Naive thymus-derived CD4-positive, alpha-beta T cell (primary cell): ENCODE measurements at places on chromosomes 12 and 14. TPM values are rescaled to one million over a fixed set of nuclear protein-coding genes. Genes with fewer than 3 reads are reported as not detected.

GRCh38 chr12:5073853-5074252, 30.2 kb downstream of the KCNA5 start:
- H3K4me1 ChIP-seq, result no peaks in the 10 kb centered on the region
- no peak overlapping the region for H3K4me3 ChIP-seq
- DNase-seq, result no peak
- H3K27me3 ChIP-seq, result peaks cover 2% of the 10 kb centered on the region

The INSM2 gene
- not detected for total RNA-seq

DNA sequence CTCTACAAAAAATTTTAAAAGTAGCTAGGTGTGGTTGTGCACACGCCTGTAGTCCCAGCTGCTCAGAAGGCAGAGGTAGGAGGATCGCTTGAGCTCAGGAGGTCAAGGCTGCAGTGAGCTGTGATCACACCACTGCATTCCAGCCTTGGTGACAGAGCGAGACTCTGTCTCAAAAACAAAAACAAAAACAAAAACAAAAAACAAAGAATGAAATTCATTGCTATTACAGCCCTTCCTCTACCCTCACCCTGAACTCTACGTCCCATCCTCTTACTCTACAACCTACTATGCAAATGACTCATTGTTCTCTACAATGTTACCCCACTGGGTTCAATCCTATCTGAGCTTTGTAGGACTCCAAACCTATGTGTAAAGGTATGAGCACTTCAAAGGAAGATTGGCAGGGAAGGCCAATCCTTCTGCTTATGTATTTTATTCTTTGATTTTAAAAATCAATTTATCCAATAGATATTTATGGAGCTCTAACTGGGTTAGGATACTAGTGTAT, 39.3 kb downstream of the NINJ2 start:
- H3K27me3 ChIP-seq, result no peaks in the 10 kb centered on the region
- H3K4me3 ChIP-seq, result no peak overlapping the region
- H3K4me1 ChIP-seq, result peaks cover 15% of the 10 kb centered on the region
- no peak overlapping the region for H3K27ac ChIP-seq
- DNase-seq, result no peak
- H3K36me3 ChIP-seq, result no peaks in the 10 kb centered on the region

- no peaks in the 10 kb centered on the region for H3K4me1 ChIP-seq
- H3K4me3 ChIP-seq, result no peak overlapping the region
- no peaks in the 10 kb centered on the region for H3K27me3 ChIP-seq
- DNase-seq, result no peak
- no peak overlapping the region for H3K27ac ChIP-seq
Measured at GRCh38 chr14:91774140-91775096, 42.5 kb upstream of the CATSPERB start.

DNA sequence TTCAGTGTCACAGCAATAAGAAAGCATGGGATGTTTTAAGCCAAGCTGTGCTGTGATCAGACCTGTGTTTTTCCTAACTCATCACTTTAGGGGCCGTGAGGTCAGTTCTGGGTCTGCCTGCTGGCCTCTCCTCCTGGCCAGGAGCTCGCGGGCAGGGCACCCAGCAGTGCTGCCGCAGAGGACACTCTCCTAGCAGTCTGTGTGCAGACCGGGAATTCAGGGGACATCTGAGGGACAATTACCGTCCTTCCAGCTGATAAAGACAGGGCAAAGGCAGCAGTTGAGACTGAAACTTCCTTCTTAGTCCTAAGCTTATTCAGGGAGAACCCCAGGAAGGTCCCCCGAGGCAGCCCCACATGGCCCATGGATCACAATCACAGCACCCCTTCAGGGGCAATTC, 89.6 kb downstream of the CHGA start:
- H3K27me3 ChIP-seq, result no peaks in the 10 kb centered on the region
- no peak overlapping the region for H3K27ac ChIP-seq
- peaks cover 18% of the 10 kb centered on the region for H3K36me3 ChIP-seq
- no peak overlapping the region for H3K4me3 ChIP-seq
- H3K4me1 ChIP-seq, result no peaks in the 10 kb centered on the region

DNA sequence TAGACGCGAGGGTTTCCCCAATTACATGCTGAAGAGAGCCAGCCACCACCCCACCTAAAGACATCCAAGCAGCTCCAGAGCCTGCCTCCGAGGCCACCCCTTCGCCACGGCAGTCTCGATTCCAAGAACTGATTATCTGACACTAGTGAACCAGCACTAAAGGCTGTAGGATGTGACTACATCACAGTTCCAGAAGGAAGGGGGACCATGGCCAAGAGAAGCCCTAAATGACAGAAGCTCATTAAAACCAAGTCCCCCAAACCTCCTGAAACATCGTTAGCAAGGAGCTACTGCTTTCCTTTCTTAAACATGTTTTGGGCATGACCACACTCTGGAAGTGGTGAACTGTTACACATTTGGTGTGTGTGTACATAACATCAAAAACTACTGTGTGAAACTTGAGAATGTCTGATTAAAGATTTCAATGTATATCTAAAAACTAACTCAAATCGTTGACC, 88.2 kb downstream of the DUSP16 start:
- H3K4me1 ChIP-seq, result peaks cover 17% of the 10 kb centered on the region
- H3K36me3 ChIP-seq, result no peaks in the 10 kb centered on the region
- peak overlapping the region; percentile 39 for H3K27ac ChIP-seq
- H3K27me3 ChIP-seq, result no peaks in the 10 kb centered on the region

DNA sequence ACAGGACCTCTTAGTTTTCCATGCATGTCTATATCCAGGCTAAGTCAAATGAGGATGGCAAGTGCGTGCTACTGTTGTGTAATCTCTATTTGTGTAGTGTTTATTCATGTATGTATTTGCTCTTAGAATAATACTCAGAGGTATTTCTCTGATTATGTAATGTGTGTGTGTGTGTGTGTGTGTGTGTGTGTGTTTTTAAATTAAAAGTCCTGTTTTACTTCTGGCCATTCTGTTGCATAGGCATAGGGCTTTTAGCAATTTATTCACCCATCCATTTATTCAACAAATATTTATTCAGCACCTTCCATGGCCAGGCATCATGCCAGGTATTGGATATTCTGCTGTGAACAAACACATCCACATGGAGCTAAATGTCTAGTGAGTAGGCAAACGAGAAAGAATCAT, 63.5 kb downstream of the PELI2 start:
- H3K27me3 ChIP-seq, result no peaks in the 10 kb centered on the region
- H3K4me3 ChIP-seq, result no peak overlapping the region
- no peak for DNase-seq
- H3K4me1 ChIP-seq, result no peaks in the 10 kb centered on the region
- no peaks in the 10 kb centered on the region for H3K36me3 ChIP-seq
- no peak overlapping the region for H3K27ac ChIP-seq

GRCh38 chr12:26271889-26272492, 76.6 kb downstream of the SSPN start:
- no peaks in the 10 kb centered on the region for H3K27me3 ChIP-seq
- no peak for DNase-seq
- no peak overlapping the region for H3K4me3 ChIP-seq
- H3K27ac ChIP-seq, result no peak overlapping the region

- no peak overlapping the region for H3K27ac ChIP-seq
- H3K27me3 ChIP-seq, result no peaks in the 10 kb centered on the region
- H3K4me3 ChIP-seq, result no peak overlapping the region
- DNase-seq, result no peak
Measured at GRCh38 chr14:104743461-104744380, 9.2 kb upstream of the SIVA1 start.

GRCh38 chr14:100187247-100187833, 27.9 kb upstream of the DEGS2 start:
- no peaks in the 10 kb centered on the region for H3K36me3 ChIP-seq
- no peak for DNase-seq
- no peak overlapping the region for H3K4me3 ChIP-seq
- H3K27ac ChIP-seq, result no peak overlapping the region

DNA sequence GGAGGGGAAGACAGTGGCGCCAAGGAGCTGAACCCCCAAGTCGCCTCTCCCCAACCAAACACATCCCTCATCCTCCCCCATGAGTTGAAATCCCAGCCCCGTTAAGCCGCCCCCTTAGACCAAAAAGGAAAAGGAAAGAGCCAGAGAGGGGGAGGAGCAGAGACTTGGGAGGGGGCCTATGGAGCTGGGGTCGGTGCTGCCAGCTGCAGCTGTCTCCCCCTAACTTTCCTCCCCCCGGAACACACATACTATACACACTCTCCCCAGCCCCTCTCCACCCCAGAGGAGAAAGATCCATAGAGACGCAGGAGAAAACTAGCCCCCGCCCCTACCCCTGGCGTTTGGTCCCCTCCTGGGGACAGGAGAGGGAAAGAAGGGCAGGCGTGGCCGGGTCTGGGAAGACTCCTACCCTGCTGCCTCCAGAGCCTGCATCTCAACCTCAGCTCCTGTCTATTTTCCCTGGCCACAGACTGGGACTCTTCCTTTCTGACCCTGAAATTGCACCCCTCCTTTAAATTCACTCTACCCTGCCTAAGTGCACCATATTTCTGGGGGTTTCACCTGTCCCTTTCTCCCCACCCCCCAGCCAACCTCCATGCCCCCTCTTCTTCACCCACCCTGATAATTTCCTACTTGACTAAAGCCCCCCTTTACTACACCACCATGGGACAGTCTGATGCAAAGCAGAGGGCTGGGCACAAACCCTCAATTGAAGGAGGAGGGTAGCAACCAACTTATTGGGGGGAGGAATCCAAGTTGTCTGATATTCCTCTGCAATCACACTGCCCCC, 1.7 kb upstream of the HOXC9 start:
- H3K36me3 ChIP-seq, result no peaks in the 10 kb centered on the region
- H3K4me1 ChIP-seq, result peaks cover 28% of the 10 kb centered on the region
- peaks cover 31% of the 10 kb centered on the region for H3K27me3 ChIP-seq
- H3K4me3 ChIP-seq, result no peak overlapping the region
- no peak for DNase-seq

The CPNE6 gene
- total RNA-seq, result 0.12 TPM in 1 of 2 replicates, not detected in the other

DNA sequence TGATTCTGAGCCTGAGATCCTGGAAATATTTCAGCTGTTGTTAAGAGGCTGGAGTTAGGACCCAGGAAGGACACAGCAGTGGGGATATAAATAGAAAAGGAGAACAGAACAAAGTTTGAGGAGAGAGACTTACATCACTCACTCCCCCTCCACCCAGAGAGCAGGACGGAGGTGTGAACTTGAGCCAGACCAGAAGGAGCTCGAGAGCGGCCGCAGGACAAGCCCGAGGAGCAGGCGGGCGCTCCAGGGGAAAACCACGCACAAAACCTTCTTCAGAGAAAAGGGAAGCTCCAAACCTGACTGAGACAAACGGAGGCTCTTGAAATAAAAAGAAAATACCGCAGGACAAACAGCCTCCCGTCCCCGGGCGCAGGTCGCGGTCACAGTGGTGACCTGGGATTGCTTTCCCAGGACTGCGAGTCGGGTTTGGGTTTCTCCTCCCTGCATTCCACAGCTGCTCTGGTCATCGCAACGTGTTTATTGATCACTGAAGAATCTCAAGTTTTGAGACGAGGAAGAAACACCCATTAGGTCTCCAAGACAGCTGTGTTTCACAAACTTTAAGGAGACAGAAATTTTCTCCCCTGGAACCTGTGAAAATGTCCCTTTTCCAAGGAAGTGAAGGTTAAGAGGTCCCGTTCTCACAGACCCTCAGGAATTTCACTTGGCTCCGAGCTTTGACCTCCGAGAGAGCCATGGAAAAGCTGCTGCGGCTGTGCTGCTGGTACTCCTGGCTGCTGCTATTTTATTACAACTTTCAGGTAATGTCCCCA, at the start of gene ADGRD1:
TSS of gene ADGRD1 (plus strand) at position 137 of the 773 bp plus-strand sequence. CDS start at position 696, 559 bp downstream.
- H3K27me3 ChIP-seq, result no peaks in the 10 kb centered on the region
- DNase-seq, result no peak
- no peaks in the 10 kb centered on the region for H3K4me1 ChIP-seq
- H3K27ac ChIP-seq, result no peak within 1 kb of the TSS
- H3K4me3 ChIP-seq, result no peak within 1 kb of the TSS

The CLEC7A gene
- total RNA-seq, result 1.5 TPM

- H3K27me3 ChIP-seq, result no peaks in the 10 kb centered on the region
- no peak overlapping the region for H3K27ac ChIP-seq
- H3K36me3 ChIP-seq, result no peaks in the 10 kb centered on the region
- H3K4me3 ChIP-seq, result no peak overlapping the region
- H3K4me1 ChIP-seq, result no peaks in the 10 kb centered on the region
Measured at GRCh38 chr12:107007411-107007810, 20.5 kb upstream of the MTERF2 start.

DNA sequence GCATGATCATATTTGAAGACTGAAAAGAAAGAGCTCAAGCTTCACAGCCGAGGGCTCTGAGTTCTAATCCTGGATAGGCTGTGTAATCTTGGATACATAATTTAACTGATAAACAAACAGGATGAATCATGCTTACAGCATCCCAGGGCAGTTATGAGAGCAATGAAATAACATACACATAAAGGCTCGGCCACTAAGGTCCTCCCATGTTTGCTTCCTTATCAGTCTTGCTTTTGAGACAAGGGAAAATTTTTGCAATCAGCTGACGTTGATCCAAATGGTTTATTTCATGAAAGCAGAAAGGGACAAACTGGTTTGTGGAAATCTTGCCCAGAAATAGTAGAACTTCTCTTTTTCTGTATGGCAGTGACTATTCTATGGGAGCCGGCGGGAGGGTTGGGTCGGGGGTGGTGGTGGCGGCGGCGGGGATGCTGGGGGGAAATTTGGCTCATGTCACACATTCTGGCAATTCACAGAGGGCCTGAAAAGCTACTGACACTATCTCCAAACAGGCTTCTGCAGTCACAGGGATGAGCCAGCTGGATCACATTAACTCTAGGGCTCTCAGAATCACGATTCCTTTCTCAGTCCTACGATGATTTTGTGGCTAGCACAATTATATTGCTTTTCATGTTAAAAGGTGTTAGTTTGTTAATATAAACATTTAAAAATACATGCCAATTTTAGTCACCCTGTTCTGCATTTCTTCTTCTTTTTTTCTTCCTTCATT, 124.5 kb downstream of the SLC8A3 start:
- H3K27ac ChIP-seq, result no peak overlapping the region
- no peak overlapping the region for H3K4me3 ChIP-seq
- H3K4me1 ChIP-seq, result no peaks in the 10 kb centered on the region
- H3K36me3 ChIP-seq, result no peaks in the 10 kb centered on the region
- no peak for DNase-seq

GRCh38 chr14:30861200-30861599, 13.2 kb upstream of the COCH start:
- H3K27ac ChIP-seq, result no peak overlapping the region
- no peaks in the 10 kb centered on the region for H3K27me3 ChIP-seq
- no peaks in the 10 kb centered on the region for H3K36me3 ChIP-seq
- no peaks in the 10 kb centered on the region for H3K4me1 ChIP-seq
- DNase-seq, result no peak
